ENCODE measurements at places on chromosomes 2 and 18.

DNA sequence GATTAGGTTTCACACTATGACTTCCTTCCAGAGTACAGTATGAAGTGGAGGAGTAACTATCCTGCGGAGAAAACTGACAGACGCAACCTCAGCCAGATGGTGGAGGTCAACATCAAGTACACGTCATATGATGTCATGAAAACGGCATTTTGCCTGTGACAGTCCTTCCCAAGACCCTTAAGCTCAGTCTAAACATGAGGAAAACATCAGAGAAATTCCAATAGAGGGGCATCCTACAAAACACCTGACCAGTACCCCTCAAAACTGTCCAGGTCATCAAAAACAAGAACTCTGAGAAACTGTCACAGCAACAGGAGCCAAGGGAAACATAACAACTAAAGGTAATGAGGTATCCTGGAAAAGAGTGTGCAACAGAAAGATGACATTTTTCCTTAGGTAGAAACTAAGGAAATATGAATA lies 1.7 kb downstream of the RNU4ATAC start:
- DNase-seq: no peak

DNA sequence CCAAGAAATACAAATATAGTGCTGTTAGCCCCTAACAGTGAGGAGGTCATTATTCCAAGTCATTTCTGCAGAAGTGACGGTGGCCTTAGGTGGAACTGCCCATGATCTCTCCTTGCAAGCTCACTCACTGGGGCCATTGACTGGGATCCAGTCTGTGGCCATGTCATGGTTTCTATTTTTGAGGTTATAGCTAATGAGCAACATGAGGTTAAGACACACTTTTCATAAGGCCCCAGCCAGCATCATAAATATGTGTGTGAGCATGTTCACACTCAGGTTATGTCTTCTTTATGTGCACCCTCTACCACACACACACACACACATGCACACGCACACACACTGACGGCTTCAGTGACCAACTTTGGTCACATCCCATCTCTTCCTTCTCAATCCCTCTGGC lies 484 bp downstream of the AFF3 start:
- no peak for DNase-seq

DNA sequence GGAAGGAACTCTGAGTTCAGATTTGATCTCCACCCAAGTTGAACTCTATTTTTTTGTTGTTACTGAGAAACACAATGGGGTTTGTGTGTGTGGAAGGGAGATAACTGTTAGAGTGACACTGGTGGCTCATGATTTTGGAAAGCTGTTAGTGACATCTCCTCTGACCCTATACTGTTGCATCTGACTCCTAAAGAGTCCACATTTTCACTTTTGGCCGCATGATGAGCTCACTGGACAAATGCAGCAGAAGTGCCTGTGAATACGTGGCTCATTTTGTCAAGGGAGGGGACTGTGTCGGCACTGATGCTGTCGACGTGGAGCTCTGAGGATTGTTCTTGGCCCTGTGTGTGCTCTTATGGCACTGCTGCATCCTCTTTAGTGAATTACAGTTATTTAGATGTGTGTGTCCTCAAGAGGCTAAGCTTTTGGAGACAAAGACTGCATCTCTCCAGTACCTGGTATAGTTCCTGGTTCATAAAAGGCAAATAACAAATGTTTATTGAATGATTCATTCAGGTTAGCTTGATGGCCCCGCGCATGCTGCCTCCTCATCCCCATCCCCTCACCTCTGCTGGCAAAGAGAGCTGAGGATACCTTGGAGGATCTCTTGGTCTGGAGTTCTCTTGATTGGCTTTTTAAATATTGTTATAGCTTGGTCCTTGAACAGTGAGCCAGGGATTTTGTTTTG lies 135.4 kb downstream of the PHLPP1 start:
- no peak for DNase-seq

DNA sequence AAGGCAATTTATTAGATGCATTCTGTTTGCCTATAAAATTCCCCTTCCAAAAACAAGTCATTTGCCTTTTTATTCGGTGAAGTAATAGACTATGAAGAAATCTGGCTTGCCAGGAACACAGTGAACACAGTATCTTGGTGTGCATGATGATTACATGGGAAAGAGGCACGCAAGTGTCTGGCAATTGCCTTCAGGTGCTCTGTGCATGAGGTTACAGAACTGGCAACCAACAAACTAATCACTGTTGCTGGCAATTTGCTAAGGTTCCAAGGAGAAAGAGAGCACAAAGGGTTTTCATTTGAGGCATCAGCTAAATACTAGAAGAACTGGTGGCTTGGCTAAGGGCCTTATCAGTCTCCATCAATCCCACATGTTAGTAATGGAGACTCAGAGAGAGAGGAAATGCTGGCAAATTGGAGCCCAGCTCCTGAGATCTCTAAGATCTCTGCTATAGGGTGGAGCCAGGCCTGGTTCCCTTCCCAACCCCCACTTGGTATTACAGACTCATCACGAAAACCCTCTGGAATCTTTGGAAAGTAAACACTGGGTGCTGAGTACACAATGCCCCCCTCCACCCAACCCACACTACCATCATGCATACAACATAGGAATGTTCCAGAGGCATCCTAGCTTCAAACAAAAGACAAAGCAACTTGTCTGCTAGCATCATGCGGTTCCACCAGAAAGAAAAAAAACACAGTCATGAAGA lies 10.4 kb downstream of the RNF152 start:
- no peak for DNase-seq

DNA sequence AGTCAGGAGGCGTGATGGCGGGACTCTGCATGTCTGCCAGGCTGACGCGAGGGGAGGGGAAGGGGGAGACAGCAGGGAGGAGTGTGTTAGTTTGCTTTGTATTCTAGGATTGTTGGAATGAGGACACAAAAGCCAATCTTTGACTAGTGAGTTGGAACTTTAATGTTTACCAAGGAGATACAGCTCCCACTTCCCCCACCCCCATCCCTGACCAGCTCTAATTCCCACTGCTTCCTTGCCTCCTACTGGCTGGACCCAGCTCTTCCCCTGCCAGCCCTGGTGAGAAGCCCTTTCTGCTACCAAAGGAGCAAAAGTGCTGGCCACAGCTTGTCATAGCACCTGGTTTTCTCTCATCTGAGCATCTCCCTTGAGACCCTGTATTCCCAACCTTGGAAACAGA lies 84.5 kb downstream of the CELF4 start:
- no peak for DNase-seq

GRCh38 chr2:180307096-180307495 lies 300.0 kb upstream of the CWC22 start:
- no peak for DNase-seq

GRCh38 chr2:189916651-189917050 lies 132.4 kb downstream of the PMS1 start:
- DNase-seq: no peak

- no peak for DNase-seq
These were observed 136.8 kb downstream of the TMEM163 start for GRCh38 chr2:134581877-134582546.

GRCh38 chr2:237202288-237203030 lies 116.8 kb downstream of the COPS8 start:
- no peak for DNase-seq

DNA sequence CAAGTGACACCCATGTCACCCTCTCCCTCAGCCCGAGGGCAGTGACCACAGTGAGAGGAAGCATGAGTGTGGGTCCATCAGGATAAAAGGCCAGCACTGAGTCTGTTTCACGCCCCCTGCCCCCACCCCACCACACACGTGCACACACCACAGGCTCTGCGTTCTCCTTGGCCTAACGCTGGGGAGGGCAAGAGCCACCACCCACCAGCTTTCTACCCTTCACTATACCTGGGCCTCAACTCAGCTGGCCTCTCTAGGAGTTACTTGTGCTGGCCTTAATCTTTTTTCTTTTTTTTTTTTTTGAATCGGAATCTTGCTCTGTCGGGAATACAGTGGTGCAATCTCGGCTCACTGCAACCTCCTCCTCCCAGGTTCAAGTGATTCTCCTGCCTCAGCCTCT lies 140.5 kb downstream of the ZFP36L2 start:
- no peak for DNase-seq

DNA sequence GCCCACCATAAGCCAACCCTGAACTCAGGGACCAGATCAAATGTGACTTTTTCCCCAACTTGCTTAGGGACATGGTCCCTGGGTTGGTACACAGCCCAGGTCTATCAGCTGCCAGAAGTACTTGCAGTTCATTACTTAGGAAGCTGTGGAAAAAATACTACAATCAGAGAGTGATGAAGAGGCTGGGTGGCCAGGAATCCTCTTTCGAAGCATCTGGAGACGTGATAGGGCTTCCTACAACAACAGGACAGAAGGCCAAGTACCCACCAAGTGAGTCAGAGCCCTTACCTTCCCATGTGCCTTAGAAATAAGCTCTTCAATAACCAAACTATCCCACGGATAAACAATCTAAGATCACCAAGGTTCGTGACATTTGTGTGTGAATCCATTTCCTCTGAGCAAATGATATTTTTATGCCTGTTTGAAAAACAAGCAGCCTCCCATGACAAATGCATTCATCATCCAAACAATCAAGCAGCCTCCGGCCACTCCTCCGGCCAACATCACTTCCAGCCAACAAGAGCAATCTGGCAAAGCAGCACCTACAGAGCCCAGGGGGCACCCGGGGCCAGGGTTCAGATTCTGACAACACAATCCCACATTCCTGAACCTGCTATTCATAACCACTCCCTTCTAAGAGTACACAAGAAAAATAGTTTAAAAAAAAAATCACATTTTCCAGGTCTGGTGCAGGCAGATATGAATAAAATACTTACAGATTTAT lies 26.4 kb downstream of the TBC1D8 start:
- no peak for DNase-seq

DNA sequence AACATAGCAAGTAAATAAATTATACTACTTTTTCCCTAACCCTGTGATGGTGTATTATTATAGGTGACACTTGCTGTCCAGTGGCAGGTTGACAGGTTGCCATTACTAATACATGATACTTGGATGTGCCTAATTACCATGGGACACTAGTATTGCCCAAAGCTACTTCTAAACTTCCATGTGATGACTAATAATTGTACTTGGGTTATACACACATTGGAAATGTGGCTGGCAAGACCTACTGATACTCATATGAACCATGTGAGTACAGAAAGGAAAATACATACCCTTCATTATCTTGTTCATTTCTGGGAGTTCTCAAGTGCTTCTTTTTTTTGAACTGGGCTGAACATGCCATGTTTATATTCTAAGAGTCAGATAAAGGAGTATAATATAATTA lies 156.4 kb downstream of the IKZF2 start:
- DNase-seq: no peak

GRCh38 chr2:71530641-71531332 lies 77.4 kb downstream of the DYSF start:
- no peak for DNase-seq

DNA sequence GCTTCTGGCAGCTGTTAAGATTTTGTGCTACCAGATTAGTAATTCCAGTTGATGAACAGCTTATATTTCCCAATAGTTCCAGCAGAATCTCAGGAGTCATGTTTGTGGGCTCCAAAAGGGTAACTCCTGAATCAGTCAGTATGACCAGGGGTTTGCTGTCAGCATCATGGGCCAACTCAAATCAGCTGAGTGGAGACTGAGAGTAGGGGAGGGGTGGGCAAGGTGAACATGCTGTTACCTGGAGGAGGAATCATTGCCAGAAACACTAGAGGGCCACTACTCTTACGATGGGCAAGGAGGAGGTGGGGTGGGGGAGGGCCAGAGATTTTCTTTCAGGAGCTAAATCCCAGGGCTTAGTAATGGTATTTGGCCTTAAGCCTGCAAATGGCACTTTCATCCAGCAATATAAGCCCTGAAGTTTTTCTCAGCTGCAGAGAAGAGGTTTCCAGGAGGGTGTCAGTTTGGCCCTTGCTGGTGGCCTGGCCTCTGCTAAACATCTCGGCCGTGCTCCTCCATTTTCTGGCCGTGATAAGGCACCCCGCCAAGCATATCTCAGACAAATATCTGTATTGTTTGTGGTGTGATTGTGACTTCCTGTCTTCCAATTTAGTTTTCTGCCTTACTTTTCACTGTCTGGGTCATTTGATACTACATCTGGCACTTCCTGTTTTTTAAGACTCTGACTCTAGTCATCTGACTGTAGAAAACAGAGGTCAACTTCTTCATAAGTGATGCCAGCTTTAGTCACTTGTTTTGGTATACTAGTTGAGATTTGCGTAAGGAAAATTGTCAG lies 120.5 kb upstream of the CXCR4 start:
- peak; percentile 45 for DNase-seq

GRCh38 chr2:110770959-110771431 lies 38.6 kb downstream of the ACOXL start:
- no peak for DNase-seq

- DNase-seq: no peak
These were observed at the start of gene SALL3 for GRCh38 chr18:78979730-78980278. Gene SALL3, plus strand, starts transcription at chr18:78979818. Its CDS starts 457 bp downstream, at chr18:78980275.

DNA sequence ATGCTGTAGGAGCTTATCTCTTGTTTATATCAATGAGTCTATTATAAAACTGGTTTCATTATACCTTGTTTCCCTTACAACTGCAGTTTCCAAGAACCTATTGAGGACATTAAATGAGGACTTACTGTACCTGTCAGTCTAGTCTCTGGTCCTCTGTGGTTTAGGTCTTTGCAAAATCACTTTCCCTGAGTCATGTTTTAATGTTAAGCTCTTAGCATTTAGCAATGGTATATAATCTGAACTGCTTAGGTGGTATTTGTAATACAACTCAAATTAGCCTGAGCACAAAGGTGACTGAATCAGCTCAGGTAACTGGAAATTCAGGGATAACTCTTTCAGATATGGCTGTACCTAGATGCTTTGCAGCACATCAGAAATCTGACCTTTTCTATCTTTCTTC lies 418.3 kb upstream of the SPRED2 start:
- DNase-seq: no peak

DNA sequence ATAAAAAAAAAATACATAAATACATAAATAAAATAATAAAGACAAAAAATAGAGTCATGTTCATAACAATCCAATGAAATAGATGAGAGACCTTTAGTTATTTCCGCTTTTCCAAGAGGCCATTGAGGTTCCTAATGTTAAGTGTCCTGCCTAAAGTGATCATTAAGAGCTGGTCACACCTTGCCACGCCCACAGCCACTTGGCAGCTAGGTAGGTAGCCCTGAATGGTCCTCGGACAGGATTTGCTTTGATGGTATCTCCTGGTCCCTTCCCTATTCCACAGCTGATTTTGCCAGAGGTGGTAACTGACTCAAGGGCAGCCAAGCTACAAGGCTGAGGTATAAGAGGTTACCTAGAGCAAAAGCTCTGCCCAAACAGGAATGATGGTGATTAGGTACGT lies 24.5 kb upstream of the TANC1 start:
- no peak for DNase-seq
